ENCODE measurements at places on chromosomes 4 and X. TPM values are rescaled to one million over a fixed set of nuclear protein-coding genes. Genes with fewer than 3 reads are reported as not detected.

Gene MTNR1A
- not detected for total RNA-seq

Gene IRS4
- 0.23 TPM for total RNA-seq

Gene PABPC5
- total RNA-seq, result 0.38 TPM

Gene ERVMER34-1
- 0.72 TPM for total RNA-seq

Gene RAB33A
- not detected for total RNA-seq

Gene RBM47
- 40.2 TPM for total RNA-seq

Gene GAGE1
- total RNA-seq, result not detected

Gene CENPE
- total RNA-seq, result 5.3 TPM

Gene PPP1R3F
- total RNA-seq, result 6.4 TPM

- no peak for DNase-seq
These were observed 228.1 kb downstream of the FBXO8 start for GRCh38 chr4:174055344-174055743.

DNA sequence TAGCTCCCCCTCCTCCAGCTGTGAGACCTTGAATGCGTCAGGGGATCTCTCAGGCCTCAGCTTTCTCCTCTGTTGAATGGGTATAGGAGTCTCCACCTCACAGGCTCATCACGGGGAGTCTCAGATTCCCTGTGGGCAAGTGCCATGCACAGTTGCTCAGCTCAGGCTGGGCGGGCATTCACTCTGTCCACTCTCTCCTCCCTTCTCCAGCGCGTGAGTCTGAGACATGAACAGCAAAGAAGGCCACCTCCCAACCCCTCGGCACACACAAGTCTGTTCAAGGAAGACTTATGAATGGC, 60.0 kb downstream of the HTRA3 start:
- peak; percentile 49 for DNase-seq

GRCh38 chrX:136822337-136823095, 41.8 kb upstream of the ARHGEF6 start:
- no peak for DNase-seq

- DNase-seq, result no peak
These were observed 94.5 kb upstream of the DHRSX start for GRCh38 chrX:2595258-2595657.

DNA sequence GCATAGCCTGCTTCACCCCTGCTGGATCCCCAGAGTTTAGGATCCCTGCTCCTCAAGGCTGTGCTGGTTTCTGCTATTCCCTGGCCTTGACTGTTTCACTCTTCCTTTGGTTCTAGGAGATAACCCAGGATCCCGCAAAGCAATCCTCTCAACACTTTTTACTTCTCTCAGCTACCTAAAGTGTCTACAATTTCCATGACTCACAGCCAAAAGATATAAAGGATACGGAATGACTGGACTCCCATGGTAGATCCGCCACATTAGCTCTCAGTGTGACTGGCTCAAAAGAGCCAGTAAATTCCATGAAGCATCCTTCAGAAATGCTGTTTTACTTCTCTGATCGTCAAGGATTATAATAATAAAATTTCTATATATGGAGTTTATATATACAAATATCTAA, 66.3 kb upstream of the TMEM164 start:
- no peak for DNase-seq

GRCh38 chr4:5927116-5927515, 34.2 kb upstream of the CRMP1 start:
- no peak for DNase-seq

DNA sequence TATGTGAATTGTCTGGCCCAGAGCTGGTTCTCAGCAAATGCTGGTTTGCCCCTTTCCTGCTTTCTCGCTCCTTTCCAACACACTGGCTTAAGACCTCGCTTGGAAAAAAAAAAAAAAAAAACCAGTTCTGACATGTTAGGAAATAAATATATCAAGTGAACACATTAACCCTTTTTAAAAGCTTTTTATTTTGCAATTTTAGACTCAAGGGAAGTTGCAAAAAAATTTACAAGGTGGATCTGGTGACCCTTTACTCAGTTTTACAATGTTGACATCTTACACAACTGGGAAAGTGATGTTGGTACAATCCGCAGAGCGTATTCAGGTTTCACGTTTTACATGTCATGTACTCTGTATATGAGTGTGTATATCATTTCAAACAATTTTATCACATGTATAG, 100.1 kb downstream of the RTL5 start:
- DNase-seq, result no peak

DNA sequence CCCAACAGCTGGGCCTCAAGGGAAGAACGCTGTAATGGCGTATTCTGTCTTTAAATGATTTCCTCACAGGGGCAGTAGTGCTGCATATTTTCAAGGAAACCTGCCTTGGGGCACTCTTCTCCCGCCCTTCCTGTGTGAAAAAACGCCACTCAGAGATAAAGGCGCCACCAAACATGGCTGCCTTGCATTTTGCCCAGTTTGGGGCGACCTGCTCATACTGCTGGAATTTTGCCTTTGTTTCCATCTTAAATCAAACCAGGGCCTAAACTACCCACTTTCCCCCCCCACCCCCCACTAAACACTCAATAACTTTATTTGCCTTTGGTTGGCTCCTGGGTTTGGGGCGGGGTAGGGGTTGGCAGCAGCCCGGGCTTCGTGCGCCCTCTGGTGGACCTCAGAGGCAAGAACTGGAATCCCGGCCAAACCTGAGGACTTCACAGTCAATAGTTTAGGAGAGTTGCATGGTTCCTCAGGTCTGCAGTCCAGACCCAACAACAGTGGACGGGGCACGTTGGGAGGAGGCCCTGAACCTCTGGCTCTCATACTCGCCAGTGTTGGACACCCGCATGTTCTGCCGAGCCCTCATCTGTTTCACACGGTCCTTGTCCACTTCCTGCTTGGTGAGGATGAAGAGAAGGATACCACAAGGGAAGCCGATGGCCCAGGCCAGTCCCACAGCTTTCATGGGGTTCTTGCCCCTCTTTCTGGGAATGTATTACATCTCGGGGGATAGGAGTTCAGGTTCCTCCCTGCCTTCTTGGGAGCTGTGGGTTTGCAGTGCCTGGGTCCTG, 220.1 kb upstream of the STK26 start:
- DNase-seq, result no peak

GRCh38 chr4:88091378-88091777, 67.1 kb downstream of the ABCG2 start:
- DNase-seq, result no peak

GRCh38 chrX:151384807-151385206, 12.2 kb upstream of the VMA21 start:
- DNase-seq, result no peak

DNA sequence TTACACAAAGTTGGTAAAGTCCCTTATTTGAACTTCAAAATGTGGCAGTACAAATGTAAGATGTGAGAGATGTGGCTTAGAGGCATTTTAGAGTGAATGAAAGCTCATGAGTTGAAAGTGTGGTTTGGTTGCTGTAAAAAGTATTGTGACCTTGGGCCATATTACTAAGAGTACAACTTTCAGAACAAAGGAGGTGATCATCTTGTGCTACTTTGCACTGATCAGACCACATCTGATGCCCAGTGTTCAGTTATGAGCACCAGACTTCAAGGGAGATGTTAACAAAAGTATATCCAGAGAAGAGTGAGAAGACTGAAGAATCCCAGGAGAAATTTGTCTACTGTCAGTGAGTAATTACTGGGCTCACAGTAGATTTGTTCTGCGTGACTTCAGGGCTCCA, 30.2 kb downstream of the NLGN3 start:
- DNase-seq, result no peak

DNA sequence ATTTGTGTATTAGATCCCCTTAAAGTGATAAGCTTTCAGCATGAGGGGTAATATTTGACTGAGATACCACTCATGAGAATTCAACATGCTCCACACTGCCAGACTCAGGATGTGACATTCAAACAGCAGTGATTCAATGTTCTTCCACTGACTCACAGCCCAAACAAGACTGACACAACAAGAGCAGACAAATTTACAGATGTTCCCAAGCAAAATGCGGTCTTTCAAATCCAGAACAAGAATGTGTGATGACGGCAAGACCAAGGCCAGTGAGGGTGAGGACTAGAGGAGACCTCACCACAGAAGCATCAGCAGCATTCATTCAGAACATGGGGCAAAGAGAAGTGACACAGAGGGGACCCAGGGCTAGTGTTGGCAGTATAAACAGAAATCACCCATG, 99.3 kb upstream of the GRIA3 start:
- no peak for DNase-seq

DNA sequence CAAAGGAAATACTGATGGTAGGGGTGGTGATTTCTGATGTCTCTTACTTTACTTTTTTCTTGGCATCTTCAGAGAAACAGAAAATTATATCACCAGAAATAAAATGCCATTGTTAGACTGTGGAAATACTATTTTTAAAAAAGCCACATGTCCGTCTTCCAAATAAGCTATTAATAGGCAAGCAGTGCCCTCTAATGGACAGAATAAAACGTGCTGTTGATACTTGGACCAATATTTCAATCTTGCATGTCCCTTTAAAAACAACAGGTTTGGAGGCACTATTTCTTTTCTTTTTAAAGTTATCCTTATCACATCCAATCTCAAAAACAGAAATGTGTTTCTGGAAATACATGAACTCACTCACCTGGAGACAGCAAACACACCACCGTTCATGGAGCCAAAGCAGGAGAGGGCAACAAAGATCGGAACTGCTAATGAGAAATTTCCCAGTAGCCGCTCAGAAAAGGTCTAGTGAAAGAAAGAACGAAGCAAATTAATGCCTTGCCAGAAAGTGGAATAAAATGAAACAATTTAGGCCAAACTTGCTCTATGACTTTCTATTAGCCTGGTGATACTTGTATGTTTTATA, 59.2 kb downstream of the SLC7A11 start:
- DNase-seq, result no peak

DNA sequence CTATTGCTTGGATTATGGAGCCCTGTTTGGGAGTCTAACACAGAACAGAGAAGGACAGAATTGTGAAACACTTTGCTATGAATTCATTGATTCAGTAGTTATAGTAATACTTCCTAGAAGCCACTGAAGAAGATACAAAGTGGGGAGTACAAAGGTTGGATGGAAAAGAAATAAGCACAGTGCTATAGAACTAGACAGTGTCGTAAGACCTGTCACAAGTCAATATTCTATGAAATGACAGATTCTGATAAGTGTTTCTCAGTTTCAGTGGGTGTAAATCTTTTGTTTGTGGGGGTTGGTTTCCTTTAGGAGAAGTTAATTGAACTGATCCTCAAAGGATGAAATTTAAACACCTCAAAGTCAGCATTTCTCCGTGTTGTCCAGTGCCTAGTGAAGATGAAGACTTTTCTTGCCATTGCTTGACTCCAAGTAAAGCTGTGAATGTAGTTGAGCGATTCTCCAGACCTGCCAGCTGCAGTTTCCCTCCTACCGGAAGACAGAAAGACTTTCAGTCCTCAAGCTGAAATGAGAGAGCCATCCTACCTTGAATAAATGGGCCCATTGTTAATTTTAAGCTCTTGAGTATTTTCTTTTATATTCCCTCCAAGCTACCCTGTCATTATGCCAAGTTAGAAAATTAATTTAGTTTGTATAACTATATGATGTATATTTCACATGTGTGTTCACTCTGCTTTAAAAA, 7.9 kb downstream of the PDLIM5 start:
- DNase-seq, result no peak

DNA sequence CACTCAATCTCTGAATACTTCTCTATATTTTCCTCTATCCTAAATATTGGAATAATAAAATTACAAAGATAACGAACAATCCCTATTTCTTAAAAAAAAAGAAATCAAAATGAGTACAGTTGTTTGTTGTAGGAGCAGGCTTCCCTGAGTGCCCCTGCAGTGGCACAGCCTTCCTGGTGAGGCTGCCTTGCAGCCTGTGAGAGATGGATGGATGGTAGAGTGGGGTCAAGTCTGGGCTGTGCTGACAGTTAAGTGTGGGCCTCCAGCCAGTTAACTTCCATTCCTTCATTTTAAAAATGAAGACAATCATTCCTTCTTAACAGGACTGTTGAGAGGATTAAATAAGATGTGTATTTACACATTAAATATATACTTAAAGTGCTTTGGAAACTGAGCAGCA, 136.9 kb downstream of the MGST2 start:
- DNase-seq, result no peak

DNA sequence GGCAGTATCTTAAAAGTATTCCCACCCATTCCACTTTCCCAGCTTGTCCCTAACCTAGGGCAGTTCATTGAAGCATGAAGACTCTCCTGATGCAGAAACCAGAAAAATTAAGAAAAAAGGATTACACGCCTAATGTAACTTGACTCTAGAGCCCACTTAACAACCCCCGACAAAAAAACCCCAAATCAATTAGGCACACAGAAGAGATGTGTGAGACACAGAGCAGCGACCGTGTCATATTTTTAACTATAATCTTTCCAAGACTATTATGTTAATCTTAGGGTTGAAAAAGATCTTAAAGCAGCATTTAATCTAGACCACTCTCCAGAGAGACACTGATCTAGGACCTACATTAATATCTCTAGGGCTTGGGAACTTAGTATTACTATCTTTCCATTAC, 1.3 kb downstream of the YTHDC1 start:
- no peak for DNase-seq

GRCh38 chr4:188053302-188053701, 56.1 kb downstream of the TRIML2 start:
- no peak for DNase-seq

- no peak for DNase-seq
These were observed 55.9 kb downstream of the FGFBP1 start for GRCh38 chr4:15882675-15883086.

- DNase-seq, result no peak
These were observed 311.3 kb downstream of the PCDH19 start for GRCh38 chrX:100098660-100099375.

GRCh38 chr4:186900984-186901383, 177.3 kb upstream of the FAT1 start:
- DNase-seq, result no peak

DNA sequence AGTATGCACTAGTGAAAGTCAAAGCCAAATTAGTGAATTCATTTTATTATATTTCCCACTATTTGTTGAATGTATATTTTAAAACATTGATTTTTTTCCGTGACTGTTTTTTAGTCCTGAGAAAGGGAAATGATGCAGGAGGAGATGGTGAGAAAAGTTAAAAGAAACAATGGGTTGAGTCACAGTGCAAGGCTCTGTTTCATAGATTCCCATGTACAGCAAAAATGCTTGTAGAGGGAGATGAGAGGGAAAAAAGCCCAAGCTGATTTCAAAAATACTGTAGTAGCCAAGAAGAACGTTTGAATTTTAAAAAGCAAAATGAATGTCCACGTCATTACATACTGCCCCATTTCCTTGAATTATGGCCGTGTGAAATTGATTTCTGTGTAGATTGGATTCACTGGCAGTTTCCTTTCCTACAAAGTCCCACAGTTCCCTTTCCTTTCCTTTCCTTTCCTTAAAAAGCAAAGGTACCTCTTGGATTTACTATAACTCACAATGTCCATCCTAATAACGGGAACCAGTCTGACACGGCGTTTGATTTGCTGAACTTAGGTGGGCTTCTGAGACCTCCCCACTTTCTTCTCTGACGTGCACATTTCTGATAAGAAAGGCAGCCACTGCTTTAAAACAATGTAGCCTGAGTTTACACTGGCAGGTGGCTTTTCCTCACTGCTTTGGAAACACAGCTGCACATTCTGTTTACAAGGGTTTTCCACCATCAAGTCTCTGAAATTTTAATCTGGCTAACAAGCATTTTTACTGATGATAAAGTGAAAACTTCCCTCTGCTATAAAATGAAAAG, 63.7 kb downstream of the SPCS3 start:
- no peak for DNase-seq

All from suprapubic skin (tissue), 4 donors.